Mesendoderm (in vitro differentiated cells): ENCODE measurements at places on chromosomes 6 and 20.

- H3K36me3 ChIP-seq: no peaks in the 10 kb centered on the region
- no peak for DNase-seq
- H3K4me3 ChIP-seq: no peak overlapping the region
- no peaks in the 10 kb centered on the region for H3K27me3 ChIP-seq
- H3K4me1 ChIP-seq: peaks cover 15% of the 10 kb centered on the region
- H3K27ac ChIP-seq: no peak overlapping the region
Measured at GRCh38 chr6:11275598-11275997, 43.1 kb upstream of the NEDD9 start.

DNA sequence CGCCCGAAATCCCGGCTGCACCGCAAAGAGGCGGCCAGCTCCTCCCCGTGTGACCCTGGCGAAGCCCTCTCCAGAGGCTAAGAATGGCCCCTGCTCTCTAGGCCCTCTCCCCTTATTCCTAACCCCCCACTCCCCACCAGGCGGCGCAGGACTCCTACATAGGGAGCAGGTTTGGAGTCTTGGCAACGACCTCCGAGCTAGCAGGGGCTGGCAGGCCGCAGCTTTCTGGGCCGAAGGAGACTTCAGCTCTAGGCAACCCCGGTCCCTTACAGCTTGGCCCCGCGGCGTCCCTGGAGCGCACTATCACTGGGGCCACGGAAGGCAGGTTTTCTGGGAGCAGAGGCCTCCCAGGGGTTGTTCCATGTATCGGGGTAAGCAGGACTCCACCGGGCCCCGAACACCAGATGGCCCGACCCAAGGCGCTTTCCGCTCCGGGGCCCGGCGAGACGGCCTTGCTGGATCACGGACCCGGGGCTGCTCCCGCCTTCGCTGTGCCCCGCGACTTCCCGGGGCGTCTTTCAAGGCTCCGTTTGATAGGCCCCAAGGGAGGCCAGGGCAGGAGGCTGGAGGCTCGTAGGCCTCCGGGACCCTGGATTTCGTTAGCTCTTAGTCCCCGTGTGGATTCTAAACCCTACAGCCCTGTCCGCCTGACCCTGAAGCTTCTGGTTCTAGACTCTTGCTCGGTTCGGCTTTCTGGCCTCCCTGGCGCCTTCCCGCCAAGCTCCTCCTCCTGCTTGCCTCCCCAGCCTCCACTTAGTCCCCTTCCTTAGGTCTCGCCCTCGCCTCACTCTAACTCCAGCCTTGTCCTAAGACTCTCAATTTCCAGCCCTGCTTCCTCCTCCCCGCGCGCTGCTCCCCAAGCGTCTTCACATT lies 1.9 kb downstream of the SLC32A1 start:
- H3K27me3 ChIP-seq: peaks cover 87% of the 10 kb centered on the region
- H3K27ac ChIP-seq: no peak overlapping the region
- DNase-seq: peak; percentile 97

GRCh38 chr6:5167501-5167900 lies 82.4 kb downstream of the PPP1R3G start:
- H3K4me1 ChIP-seq: no peaks in the 10 kb centered on the region
- no peaks in the 10 kb centered on the region for H3K36me3 ChIP-seq
- H3K27ac ChIP-seq: no peak overlapping the region
- H3K4me3 ChIP-seq: no peak overlapping the region

DNA sequence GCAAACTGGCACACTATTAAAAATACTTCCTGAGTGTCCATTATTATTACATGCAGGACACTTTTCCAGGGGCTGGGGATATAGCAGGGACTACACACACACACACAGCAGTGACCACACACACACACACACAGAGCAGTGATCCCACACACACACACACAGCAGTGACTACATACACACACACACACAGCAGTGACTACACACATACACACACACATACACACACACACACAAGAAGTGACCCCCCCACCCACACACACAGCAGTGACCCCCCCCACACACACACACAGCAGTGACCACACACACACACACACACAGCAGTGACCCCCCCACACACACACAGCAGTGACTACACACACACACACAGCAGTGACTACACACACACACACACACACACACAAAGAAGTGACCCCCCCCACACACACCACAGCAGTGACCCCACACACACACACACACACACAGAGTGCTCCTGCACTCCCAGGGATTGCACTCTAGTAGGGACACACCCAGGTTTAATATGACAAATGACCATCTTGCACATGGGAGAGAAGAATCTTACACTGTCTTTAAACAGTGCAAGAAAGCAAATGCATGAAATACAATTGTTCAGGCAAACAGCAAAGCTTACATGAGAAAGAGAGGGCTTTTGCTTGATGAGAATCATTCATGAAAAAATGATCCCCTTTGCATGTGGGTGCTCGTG lies 115.5 kb downstream of the IRF4 start:
- no peak for DNase-seq
- no peaks in the 10 kb centered on the region for H3K36me3 ChIP-seq
- no peak overlapping the region for H3K27ac ChIP-seq
- H3K4me3 ChIP-seq: no peak overlapping the region
- H3K27me3 ChIP-seq: no peaks in the 10 kb centered on the region

- H3K36me3 ChIP-seq: peaks cover 3% of the 10 kb centered on the region
- no peak overlapping the region for H3K27ac ChIP-seq
- peak overlapping the region; percentile 95 for H3K4me3 ChIP-seq
- DNase-seq: peak; percentile 81
- peaks cover 3% of the 10 kb centered on the region for H3K4me1 ChIP-seq
Measured at GRCh38 chr6:3259491-3259958, 778 bp downstream of the PSMG4 start.

- DNase-seq: no peak
- no peak overlapping the region for H3K4me3 ChIP-seq
- no peaks in the 10 kb centered on the region for H3K27me3 ChIP-seq
- no peaks in the 10 kb centered on the region for H3K4me1 ChIP-seq
- H3K36me3 ChIP-seq: no peaks in the 10 kb centered on the region
Measured at GRCh38 chr20:19562426-19562825, 195.6 kb upstream of the RIN2 start.

GRCh38 chr20:844473-845225 lies 11.1 kb downstream of the FAM110A start:
- H3K36me3 ChIP-seq: no peaks in the 10 kb centered on the region
- no peaks in the 10 kb centered on the region for H3K27me3 ChIP-seq
- peak overlapping the region; percentile 49 for H3K4me3 ChIP-seq

GRCh38 chr20:3543901-3544507 lies 73.2 kb downstream of the ATRN start:
- H3K36me3 ChIP-seq: no peaks in the 10 kb centered on the region
- no peaks in the 10 kb centered on the region for H3K4me1 ChIP-seq
- no peak for DNase-seq
- H3K4me3 ChIP-seq: no peak overlapping the region
- no peaks in the 10 kb centered on the region for H3K27me3 ChIP-seq
- H3K27ac ChIP-seq: no peak overlapping the region

- H3K27me3 ChIP-seq: no peaks in the 10 kb centered on the region
- no peaks in the 10 kb centered on the region for H3K36me3 ChIP-seq
- no peaks in the 10 kb centered on the region for H3K4me1 ChIP-seq
- no peak overlapping the region for H3K27ac ChIP-seq
Measured at GRCh38 chr6:157546321-157546720, 165.3 kb downstream of the ZDHHC14 start.

DNA sequence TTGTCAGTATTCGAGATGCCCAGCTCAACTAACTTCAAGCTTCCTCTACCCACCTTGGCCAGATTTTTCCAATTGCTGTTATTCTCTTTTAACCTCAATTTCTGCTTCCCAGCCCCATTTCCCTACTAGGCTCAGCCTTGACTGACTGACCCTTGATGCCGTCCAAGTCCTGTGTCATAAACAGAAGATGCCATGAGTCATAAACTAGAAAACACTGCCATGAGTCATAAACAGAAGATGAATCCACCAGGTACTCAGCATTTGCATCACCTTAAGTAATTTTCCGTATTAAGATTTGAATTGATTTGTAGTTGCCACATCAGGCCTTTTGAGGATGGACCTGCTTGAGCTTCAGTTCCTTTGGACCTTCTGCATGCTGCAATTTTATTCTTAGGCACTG lies 123.8 kb downstream of the FAM83B start:
- no peaks in the 10 kb centered on the region for H3K36me3 ChIP-seq
- no peak overlapping the region for H3K27ac ChIP-seq
- no peak overlapping the region for H3K4me3 ChIP-seq
- DNase-seq: no peak
- no peaks in the 10 kb centered on the region for H3K27me3 ChIP-seq
- no peaks in the 10 kb centered on the region for H3K4me1 ChIP-seq

- DNase-seq: peak; percentile 21
- no peaks in the 10 kb centered on the region for H3K4me1 ChIP-seq
- no peak overlapping the region for H3K27ac ChIP-seq
- no peak overlapping the region for H3K4me3 ChIP-seq
Measured at GRCh38 chr6:138036111-138036510, 71.1 kb downstream of the PERP start.

DNA sequence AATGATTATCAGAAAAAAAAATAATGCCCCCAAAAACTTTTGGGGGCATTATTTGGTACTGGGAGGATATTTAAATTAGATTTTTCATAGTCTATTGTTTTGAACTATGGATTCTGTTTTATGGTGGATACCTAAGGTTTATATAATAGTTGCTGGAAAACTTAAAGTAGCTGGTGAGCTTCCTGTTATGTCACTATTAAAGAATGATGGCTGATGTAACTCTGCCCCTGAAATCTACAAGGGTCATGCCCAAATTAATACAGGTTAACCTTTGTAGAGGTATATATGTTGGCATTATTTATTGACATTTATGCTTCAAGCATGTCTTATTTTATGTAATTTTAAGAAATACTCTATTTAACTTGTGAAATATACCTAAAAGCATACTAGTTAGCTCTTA lies 25.3 kb upstream of the ERVFRD-1 start:
- no peaks in the 10 kb centered on the region for H3K36me3 ChIP-seq
- no peak overlapping the region for H3K4me3 ChIP-seq
- H3K27me3 ChIP-seq: no peaks in the 10 kb centered on the region

- no peak for DNase-seq
- H3K27ac ChIP-seq: no peak overlapping the region
- H3K4me3 ChIP-seq: no peak overlapping the region
Measured at GRCh38 chr6:167589615-167589940, 237.1 kb upstream of the AFDN start.

DNA sequence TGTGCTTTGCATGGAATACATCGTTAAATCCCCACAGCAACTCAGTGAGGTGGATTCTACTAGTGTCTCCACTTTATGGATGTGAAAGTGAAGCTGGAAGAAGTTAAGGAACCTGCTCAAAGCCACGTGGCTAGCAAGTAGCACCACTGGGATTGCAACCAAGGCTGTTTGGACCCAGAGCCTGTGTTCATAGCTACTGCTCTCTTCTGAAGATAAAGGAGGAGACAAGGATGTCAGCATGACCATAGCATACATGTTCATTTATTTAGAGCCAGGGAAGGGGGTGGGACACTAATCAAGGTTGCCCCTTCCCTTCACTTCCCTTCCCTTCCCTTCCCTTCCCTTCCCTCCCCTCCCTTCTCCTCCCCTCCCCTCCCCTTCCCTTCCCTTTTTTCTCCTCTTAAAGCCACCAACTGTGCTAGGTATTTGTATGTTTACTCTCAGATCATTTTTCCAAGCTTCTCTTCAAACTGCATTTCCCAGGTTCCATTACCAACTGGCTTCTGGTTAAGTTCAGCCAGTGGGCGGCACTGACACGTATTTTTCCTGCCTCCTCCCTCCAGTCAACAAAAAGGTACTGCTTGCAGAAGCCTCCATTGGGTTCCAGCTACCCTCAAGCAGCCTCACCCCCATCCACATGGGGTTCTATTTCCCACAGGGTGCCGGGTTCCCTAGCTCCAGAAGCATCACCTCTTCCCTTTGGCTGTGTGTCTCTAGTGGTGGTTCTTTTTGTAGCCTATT lies 134.9 kb downstream of the BCAS1 start:
- no peaks in the 10 kb centered on the region for H3K36me3 ChIP-seq
- peaks cover 23% of the 10 kb centered on the region for H3K4me1 ChIP-seq
- peak overlapping the region; percentile 93 for H3K27ac ChIP-seq
- DNase-seq: peak; percentile 76

- H3K4me3 ChIP-seq: no peak overlapping the region
- H3K4me1 ChIP-seq: peaks cover 13% of the 10 kb centered on the region
- no peaks in the 10 kb centered on the region for H3K27me3 ChIP-seq
- peak overlapping the region; percentile 46 for H3K27ac ChIP-seq
- peak; percentile 91 for DNase-seq
Measured at GRCh38 chr6:149233056-149233715, 84.3 kb upstream of the TAB2 start.

DNA sequence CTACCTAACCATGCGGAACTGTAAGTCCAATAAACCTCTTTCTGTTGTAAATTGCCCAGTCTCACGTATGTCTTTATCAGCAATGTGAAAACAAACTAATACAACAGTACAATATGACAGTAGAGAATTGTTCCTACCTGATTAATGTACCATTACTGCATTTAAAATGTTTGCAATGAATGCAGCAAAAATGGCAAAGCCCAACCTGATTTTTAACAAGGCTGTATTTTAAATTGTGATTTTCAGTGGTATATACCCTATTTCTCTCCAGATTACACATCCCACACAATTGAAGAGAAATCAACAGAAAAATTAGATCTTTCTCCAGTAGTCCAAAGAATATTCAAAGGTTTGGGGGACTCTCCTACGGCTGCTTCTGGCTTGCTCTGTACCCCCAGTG lies 3.3 kb upstream of the PCSK2 start:
- DNase-seq: no peak
- H3K4me1 ChIP-seq: peaks cover 7% of the 10 kb centered on the region
- H3K27me3 ChIP-seq: peaks cover 9% of the 10 kb centered on the region
- no peak overlapping the region for H3K27ac ChIP-seq

DNA sequence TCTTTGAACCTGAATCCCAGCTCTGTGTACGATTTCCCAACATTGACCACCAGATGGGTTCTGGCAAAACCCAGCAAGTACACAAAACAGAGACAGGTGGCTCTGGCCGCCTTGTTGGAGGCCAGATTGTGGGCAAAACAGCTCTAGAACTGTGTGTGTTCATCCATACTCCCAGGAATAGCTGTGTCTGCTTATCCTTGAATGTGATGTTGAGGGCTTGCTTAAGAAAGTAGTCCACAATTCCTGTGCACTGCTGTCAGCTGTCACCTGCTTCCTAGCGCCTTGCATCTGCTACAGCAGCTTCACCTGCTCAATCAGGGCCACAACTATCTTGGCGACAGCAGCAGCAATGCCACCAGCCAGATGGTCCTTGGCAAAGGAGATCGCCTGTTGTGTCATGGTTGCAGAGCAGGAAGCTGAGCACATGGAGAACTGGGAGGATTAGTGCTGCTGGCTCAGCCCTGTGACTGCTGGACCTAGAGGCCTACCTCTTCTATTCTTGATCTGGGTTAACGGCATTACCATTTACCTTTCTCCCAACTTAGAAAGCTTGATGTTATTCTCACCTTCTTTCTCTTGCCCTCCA lies 3.7 kb upstream of the SMAP1 start:
- no peaks in the 10 kb centered on the region for H3K4me1 ChIP-seq
- H3K36me3 ChIP-seq: no peaks in the 10 kb centered on the region
- no peak overlapping the region for H3K27ac ChIP-seq
- no peaks in the 10 kb centered on the region for H3K27me3 ChIP-seq
- no peak for DNase-seq

DNA sequence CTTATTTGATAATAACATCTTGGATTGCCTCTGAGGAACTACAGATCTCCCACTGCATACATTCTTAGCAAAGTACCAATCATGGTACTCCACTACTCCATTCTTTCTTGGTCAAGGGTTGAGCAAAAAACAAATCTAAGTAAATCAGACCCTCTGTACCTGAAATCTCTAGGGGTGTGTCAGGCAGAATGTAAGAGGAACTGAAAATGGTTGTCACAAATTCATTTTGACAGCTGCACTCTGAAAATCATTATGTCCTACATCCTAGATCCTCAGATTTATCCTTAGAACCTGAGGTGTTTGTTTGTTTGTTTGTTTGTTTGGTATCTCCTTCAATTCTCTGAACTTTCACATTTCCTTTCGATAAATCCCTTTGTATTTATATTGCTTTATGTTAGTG lies 433.2 kb upstream of the BTBD3 start:
- no peaks in the 10 kb centered on the region for H3K36me3 ChIP-seq
- H3K27me3 ChIP-seq: no peaks in the 10 kb centered on the region
- H3K4me1 ChIP-seq: no peaks in the 10 kb centered on the region
- DNase-seq: no peak
- no peak overlapping the region for H3K27ac ChIP-seq
